ENCODE measurements at places on chromosomes 5 and 9.

GRCh38 chr5:132267931-132268768 lies 10.7 kb downstream of the PDLIM4 start:
- DNase-seq = no peak

DNA sequence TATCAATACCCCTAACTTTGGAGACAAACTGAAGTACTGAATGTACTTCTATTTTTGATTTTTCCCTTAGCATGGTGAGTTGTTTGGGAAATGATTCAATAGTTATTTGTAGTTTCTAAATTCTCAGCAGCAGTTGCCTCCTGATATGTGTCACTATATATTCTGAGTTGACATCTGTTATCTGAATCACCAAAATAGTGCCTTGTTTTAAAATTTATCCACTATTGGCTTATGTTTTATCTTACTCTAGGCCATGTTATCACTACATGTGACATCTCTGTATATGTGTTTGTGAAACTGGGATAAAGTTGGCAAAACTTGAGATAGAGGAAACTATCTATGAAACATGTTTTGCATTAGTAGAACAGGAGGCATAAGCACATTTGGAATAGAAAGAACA lies 317.6 kb downstream of the TLE4 start:
- DNase-seq = no peak

DNA sequence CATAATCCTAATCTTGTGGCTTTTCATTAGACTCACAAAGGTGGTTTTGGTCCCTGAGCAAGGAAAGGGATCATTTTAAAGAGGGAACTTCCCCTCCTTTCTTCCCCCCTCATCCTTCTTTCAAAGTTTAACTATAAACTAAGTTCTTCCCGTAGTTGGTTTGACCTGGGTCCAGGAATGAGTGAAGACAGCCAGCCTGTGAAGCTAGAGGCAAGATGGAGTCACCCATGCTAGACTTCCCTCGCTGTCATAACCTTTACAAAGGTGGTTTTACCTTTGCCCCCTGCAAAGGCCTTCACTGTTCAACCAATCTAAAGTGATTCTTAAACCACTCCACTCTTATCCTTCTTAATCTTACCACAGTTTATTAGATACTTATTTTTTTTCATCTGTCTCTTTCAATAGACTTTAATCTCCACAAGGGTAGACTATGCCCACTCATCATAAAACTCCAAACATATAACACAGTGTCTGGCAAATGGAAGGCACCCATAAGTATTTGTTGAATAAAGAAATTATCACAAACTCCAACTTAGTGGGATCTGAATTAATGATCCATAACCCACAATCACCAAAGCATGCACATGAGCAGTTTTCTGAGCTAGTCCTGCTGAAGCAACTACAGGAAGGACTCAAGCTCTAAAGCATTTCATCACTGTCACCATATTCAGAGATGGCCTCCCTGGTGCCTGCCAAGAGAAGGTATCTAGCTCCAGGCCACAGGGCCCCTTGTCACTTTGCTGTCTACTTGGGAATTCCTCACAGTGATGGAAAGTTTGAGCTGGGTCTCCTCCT lies 369.0 kb downstream of the SPOCK1 start:
- DNase-seq = no peak

GRCh38 chr9:132931178-132931735 lies 13.2 kb downstream of the TSC1 start:
- DNase-seq = no peak

DNA sequence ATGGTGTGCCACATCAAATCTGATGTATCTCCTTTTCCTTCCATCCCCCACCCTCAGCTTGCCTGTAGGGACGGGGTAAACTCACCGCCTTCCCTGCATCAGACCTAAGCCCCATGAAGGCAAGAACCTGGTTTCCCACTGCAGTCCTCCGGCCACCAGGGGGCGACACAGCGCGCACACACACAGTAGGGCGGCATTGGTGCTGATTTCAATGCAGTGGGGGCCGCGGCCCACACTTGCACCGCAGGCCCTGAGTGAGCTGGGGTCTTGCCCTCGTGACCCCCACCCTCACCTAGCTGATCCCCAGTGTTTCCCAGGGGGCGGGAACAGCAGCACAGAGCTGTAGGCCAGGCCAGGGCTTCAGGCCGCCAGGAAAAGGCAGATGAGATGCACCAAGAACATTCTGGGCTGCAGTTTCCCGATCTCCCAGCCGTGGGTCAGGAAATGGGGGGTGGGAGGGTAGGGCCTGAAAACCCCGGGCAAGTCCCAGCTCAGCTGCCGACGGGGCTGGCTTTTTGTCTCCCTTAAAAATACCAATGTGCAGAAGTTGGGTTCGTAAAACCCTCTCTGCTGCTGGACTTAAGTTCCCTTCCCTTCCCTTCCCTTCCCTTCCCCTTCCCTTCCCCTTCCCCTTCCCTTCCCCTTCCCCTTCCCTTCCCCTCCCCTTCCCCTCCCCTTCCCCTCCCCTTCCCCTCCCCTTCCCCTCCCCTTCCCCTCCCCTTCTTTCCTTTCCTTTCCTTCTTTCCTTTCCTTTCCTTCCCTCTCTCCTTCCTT lies 19.5 kb downstream of the FAM163B start:
- peak; percentile 12 for DNase-seq

DNA sequence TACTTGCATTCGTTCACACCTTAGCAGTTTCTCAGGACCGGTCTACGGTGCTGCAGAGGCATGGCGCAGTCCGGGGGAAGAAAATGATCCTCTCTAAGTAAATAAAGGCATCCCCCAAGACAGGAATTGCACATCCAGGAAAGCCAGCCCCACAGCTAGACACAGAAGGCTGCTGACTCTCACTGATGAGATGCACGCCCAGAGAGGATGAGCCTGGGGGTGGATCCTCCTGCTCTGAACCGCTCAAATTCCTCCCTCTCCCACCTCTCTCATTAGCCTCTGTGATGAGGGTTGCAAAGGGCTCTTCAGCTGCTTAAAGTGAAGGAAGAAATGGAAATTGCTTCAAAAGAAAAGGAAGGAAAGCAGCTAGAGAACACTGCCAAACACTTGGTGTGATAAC lies 132.4 kb downstream of the TTLL11 start:
- no peak for DNase-seq

- DNase-seq = no peak
Measured at GRCh38 chr9:34169125-34169524, 9.7 kb upstream of the UBAP1 start.

GRCh38 chr9:36877239-36877638 lies 156.8 kb downstream of the PAX5 start:
- no peak for DNase-seq

DNA sequence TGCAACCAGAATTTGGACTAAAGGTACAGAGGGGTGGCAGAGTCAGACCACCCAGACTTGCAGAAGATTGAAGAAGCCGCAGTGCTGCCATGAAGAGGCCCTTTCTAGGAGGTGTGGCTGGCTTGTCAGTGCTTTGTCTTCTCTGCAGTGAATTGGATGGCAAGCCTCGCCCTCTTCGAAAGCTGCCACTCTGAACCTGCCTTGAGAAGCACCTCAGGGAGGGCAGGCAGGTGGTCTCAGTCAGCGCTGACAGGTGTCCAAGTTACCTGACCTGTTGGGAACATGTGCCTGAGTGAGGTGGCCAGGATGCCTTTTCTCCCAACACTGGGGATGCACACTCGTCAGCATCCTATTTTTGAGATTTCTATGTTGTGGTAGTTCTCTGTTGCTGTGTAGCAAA lies 6.2 kb downstream of the TENT4A start:
- DNase-seq = no peak

DNA sequence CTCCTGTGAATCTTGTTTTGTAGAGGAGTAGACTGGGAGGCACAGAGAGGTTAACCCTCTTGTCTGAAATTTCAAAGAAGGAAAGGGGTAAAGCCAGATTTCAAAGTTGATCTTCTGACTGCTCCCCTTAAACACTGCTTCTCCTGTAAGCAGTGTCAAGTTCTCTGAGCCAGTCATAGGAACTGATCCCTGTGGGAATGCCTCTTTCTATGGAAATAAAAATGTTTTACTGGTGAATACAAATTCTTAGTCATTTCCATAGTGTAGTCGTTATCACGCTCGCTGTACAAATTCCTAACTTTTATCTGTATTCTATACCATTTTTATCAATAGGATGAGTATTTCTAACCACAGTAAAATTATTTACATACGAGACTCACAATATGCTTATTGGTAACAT lies 66.3 kb upstream of the PRRC1 start:
- no peak for DNase-seq

GRCh38 chr5:139648205-139649081 lies at the start of gene CXXC5:
Gene CXXC5, plus strand, starts transcription at chr5:139648349. Its CDS starts 32,175 bp downstream, at chr5:139680524.
- DNase-seq = no peak

GRCh38 chr9:87029905-87030304 lies 82.6 kb upstream of the GAS1 start:
- no peak for DNase-seq

DNA sequence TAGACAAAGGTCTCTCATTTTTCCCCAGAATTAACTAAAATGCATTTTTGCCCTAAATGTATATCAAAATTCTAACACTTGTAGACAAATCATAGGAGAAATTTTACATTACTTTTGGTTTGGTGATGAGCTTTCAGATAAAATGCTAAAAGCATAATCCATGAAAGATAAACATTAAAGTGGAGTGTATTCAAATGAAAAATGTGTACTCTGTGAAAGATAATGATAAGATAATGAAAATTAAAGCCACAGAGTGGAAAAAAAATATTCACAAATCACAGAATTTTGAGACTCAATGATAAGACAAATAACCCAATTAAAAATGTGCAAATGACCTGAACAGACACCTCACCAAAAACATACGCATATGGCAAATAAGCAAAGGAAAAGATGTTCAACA lies 176.9 kb upstream of the ADAMTS16 start:
- DNase-seq = no peak

GRCh38 chr9:70641631-70642030 lies 227.2 kb upstream of the KLF9 start:
- no peak for DNase-seq

GRCh38 chr9:100525563-100525962 lies 52.3 kb upstream of the CAVIN4 start:
- DNase-seq = no peak

DNA sequence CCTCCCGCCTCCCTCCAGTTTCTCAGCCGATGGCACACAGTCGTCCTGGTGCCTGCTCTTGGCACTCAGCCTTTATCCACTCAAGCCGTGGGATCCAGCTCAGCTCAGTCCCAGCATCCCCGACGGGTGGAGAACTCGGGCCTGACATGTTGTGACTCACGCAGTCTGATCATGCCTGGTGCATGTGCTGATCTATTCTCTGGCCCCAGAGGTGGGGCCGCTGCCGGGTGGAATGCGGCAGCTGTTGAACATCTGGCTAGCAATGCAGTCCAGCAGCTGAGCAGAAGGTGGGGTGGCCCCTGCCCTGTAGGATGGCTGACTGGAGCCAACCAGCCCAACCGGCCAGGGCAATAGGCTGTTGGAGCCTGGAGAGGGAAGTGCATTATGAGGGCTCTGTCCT lies 1.7 kb upstream of the AIF1L start:
- DNase-seq = no peak

GRCh38 chr5:84450617-84451414 lies 66.1 kb upstream of the EDIL3 start:
- no peak for DNase-seq

DNA sequence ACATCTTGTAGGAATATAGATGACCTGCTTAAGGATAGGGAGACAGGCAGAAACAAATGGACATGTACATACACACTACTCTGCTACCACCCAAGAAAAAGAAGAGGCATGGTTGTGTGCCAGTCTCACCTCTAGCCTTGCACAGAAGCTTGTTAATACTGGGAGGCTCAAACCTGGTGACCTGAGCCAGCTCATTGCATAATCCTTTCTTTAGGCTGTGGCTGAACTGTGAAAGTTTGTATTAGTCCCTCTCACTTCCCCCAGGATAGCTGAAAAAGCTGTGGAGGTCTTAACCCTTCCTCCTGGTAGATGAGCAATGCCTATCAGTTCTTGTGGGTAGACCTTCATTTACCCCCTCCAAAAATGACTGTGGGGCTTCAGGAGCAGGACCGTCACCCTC lies 28.7 kb downstream of the TPD52L3 start:
- no peak for DNase-seq

- no peak for DNase-seq
Measured at GRCh38 chr5:133295520-133295919, 243.7 kb downstream of the HSPA4 start.

GRCh38 chr9:109450346-109450745 lies 47.8 kb downstream of the PTPN3 start:
- no peak for DNase-seq

GRCh38 chr5:134500699-134501430 lies 24.6 kb upstream of the JADE2 start:
- DNase-seq = no peak

DNA sequence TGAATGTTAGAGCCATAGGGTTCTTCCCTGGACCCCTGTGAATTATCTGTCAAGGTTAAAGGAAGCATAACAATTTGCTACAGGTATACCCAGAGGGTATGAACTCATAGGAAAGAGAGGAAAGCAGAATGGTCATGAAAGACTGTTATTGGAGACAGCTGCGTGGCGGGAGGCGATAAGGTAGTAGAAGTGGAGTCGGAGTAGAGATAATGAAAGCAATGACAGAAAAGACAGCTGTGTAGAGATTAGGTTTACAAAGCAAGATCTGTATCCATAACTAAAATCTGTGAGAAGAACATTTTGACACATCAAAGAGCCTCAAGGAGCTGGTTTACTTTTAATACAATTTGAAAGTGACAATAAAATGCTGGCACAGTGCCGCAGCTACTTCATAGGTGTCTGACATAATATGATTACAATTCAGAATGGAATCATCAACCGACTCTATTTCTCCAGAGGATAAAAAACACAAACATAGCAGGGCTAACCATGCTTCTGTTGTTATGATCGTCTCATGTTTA lies 603.9 kb downstream of the CDH12 start:
- DNase-seq = no peak

DNA sequence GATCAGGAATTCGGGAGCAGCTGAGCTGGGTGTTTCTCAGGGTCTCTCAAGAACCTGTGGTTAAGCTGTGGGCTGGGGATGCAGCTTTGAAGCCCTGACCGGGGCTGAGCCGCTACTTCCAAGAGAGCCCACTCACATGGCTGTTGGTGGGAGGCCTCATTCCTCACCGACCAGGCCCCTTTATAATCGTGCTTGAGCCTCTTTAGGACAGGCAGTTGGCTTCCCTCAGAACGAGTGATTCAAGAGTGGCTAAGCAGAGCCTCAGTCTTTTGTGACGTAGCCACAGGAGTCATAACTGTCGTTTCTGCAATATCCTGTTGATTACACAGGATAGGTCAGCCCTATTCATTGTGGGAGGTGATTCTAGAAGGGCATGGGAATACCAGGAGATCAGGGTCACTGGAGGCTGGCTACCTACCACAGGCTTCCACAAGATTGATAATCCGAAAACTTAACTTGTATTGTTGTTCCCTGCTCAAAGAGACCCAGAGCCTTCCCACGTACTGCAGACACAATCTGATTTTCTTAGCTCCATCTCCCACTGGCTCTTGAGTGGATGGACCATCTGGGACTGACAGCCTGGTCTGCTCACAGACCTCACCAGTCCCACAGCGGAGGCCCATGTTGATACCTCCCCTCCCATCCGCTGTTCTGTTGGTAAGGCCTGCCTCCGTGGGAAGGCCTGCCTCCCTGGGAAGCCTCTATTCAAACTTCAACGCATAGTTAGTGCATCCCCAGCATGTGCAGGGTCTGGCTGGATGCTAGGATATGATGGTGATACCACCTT lies 3.0 kb upstream of the ERGIC1 start:
- DNase-seq = no peak

GRCh38 chr9:121289772-121290370 lies 21.9 kb downstream of the GSN start:
- no peak for DNase-seq

All from activated naive CD4-positive, alpha-beta T cell (primary cell).